ENCODE measurements at places on chromosomes 4 and X.

DNA sequence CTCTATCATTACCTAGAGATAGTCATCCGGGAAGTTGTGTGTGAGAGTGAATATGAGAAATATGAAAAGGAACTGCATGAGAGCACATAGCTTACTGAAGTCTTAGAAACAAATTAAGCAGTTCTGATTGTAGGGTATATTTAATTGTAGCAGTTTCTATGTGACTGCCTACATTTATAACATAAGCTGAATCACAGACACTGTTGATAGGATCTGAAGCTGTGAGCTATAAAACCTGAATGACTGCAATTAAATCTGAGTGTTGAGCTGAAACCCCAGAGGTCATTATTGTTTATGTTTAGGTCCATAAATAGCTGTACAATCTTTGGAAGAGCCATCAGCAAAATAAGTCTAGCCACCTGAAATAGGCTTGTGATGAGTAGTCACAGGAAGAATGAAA is 210.1 kb upstream of the CXCL13 start:
- no peak for DNase-seq

DNA sequence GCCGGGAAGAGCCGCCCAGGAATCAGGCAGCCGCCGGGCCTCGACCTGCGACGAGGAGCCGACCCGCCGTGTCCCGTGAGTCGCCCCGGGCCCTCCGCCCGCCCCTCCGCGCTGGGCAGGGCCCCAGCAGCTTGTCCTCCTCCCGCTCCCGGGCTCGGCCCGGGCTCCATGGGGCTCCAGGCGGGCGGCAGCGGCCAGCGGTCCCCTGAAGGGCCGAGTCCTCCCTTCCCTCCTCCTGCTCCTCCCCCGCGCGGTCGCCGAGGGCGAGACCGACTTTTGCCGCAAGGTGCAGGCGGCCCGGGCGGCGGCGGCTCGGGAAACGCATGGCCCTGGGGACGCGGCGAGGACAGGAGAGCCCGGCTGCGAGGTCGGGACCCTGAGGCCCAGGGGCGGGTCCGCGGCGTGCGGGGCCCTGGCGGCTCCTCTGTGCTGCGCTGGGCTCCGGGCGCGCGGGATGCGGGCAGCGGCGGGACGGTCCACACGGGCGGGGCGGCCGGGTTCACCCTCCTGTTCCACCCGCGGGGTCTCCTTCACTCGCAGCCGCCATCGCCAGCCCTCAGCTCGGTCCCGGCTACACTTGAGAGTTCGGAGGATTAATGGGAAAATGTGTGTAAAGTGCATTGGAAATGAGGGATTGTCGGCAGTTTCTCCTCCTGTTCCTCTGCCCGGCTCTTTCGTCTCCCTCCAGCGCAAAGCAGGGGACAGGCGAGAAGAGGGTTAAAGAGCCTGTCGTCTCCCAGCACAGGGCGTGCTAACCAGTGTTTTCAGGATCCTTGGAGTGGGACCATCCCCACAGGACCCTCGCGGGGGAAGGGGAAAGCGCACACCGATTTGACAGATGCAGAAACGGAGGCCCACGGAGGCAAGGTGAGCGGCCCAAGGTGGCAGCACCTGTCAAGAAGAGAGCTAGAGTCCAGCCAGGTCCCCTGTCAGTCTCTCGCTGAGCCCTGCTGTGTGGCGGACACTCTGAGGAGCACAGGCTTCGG is 16.6 kb upstream of the ZNF718 start:
- no peak for DNase-seq

- no peak for DNase-seq
These were observed 117.4 kb upstream of the NALF2 start for GRCh38 chrX:69386681-69387080.

DNA sequence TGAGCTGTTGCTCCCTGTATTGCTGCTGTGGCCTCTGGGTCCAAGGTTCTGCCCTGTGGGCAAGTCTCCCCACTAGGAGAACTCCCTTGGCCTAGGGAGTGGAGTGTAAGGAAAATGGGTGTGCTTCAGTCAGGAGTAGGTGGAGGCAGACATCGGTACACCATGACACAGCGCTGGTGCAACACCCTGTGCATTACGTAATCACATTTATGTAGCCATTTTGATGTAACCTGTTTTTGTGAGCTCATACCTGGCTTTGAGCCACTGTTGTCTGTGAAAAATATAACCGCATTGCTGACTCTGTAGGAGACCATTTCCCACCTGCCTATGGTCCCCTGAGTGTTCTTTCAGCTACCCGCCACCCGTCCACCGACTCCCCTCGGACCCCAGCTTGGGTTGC is 700.5 kb upstream of the AGA start:
- DNase-seq: no peak

DNA sequence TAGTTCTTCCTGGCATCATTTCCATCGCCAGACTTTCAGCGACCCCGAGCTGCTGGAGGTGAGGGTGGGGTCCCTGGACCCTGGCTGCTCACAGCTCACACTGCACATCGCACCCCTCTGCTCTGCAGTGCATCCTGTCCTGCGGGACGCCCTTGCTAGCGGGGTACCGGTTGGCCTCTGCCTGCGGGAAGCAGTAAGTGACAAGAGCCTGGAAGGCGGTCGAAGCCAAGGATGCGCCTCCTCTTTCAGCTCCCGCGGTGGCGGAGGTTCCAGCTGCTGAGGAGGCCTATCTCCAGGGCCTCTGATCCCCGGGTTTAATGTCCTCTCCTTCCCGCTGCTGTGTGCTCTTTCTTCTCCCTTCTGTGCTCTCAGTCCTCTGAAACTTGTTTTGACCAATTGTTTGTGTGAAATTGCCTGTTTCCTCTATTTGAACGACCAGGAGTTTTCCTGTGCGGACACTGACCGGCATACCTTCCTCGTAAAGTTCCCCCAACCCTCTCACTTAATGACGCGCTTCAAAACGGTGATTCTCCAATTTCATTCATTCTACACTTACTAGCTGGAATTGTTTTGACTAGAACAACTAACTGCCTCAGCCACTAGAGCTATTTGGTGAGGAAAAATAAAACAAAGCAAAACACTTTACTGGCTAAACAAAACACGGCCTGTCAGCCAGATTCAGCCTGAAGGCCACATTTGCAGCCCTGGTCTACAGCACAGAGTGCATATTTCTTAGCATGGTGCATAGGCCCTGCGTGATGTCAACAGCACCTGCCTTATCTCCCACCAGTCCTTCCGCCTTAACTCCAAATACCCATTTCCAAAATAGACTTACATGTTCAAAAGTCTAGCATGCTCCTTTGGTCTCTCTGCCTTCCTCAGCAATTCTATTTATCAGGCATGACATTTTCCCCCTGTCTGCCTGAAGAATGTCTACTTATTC is 28.0 kb downstream of the MGAT4D start:
- no peak for DNase-seq

DNA sequence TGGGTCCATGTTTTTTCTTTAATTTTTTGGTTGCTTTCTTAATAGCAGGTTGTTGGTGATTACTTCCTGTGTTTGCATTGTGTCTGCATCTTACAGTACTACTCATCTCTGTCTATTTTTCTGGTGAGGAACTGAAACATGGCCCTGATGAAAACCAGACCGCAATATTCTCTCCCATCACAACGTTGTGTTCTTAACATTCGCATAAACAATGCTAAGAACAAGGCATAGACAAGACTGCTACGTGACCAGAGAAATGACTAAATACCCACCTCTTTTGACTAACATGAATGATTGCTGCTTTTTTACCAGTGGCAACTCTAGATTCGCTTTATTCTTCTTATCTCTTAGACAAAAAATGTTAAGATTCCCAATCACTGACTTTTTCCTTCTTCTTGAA is 179.1 kb downstream of the GC start:
- no peak for DNase-seq

DNA sequence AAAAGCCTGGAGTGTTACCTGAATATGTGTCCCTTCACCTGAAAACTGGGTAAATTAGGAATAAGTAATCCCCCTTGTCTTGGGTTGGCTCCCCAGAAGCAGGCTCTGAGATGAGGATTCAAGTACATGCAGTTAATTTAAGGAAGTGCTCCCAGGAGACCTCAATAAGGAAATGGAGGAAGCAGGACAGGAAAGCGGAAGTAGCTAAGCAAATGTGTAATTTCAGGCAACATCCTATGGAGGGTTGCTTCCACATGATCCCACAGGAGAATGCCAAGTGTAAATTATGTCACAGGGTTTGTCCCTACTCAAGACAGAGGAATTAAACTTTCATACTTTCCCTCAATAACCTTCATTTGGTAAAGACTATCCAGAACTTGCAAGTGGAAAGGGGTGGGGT is 48.1 kb upstream of the ARHGEF6 start:
- no peak for DNase-seq

GRCh38 chrX:33211356-33212260 is at the start of gene DMD:
Gene DMD, minus strand, starts transcription at chrX:33211549. Its CDS starts 237 bp downstream, at chrX:33211312.
- DNase-seq: no peak

GRCh38 chr4:161321706-161322105 is 842.1 kb downstream of the FSTL5 start:
- DNase-seq: no peak

- DNase-seq: no peak
These were observed 131.8 kb upstream of the ENPEP start for GRCh38 chr4:110344165-110344564.

DNA sequence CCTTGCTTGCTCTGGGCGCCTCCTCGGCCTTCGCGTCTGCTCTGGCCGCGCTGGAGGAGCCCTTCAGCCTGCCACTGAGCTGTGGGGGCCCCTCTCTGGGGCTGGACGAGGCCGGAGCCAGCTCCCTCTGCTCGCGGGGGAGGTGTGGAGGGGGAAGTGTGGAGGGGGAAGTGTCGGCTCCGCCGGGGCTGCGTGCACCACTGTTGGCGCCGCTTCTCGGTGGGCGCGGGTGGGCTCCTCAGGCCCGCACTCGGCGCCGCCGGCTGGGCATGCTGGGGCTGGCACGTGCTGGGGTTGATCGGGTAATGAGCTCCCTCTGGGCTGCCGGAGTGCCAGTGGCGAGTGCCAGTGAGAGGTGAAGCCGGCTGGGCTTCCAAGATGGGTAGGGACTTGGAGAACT is 116.7 kb downstream of the CPXCR1 start:
- no peak for DNase-seq

DNA sequence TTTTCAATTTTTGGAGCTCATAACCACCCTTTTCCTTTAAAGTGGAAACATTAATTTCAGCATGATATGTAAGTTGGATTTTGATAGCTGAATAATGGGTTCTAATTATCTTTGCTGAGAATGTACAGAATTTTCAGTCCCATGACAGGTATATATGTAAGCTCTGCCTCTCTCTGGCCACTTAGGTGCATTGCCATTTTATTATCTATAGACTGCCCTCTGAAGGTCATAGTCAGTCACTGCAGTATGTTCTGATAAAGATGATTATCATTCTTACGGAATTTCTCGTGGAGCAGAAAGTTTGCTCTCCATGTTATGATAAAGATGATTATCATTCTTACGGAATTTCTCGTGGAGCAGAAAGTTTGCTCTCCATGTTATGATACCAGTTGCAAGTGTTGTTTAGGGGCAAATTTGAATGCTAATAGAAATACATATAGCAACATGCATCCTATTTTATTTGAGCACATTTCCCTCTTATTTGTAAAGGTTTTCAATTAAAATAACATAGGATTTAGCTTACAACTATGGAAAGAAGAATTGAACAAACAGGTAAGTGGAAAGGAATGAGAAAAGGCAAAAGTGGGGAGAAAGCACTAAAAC is 10.4 kb downstream of the AFP start:
- peak; percentile 20 for DNase-seq

DNA sequence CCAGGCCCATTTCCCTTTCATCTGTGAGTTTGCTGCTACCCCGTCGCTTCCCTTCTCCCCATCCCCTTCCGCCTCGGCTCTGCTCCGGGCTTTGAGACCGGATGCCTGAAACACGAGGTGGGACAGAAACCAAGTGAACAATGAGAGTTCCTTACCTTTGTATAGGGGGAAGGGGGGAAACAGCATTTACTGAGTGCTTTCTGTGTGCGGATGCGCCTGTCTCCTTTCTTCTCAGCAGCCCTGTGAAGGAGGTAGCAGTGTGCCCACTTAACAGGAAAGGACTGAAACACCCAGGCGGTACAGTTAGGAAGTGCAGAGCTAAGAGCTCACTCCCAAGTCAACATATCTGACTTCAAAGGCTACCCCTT is 43.2 kb upstream of the TMSB15B start:
- no peak for DNase-seq

DNA sequence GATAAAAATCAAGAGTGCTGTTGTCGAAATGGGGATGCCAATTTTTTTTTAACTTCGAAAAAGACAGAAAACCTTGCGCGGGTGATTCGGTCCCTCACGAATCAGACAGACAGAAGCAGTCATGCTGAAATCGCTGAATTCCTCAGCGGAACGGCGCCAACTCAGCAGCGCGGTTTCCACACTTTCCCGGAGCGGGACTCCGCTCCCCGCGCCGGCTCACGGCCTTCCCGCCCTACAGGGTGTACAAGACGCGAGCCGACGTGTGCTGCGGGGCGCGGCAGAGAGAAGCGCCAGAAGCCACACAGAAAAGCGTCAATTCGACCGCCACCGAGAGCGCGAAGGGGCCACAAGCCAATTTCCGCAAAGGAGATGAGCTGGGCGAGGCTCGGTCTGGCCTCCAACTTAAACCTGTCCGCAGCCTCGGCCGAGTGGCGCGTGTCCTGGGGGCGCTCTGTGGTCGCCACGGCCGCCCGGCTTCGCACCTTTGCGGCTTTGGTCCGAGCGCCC is 1.3 kb downstream of the NEXMIF start:
- peak; percentile 12 for DNase-seq

DNA sequence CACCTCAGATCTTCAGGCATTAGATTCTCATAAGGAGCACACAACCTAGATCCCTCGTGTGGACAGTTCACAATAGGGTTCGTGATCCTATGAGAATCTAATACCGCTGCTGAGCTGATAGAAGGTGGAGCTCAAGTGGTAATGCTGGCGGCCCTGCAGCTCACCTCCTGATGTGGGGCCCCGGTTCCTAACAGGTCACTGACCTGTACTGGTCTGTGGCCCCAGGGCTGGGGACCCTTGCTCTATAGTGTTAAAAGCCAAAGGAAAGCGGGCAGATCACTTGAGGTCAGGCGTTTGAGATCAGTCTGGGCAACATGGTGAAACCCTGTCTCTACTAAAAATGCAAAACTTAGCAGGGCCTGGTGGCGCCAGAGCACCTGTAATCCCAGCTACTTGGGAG is 1047.0 kb upstream of the FTHL17 start:
- DNase-seq: no peak

DNA sequence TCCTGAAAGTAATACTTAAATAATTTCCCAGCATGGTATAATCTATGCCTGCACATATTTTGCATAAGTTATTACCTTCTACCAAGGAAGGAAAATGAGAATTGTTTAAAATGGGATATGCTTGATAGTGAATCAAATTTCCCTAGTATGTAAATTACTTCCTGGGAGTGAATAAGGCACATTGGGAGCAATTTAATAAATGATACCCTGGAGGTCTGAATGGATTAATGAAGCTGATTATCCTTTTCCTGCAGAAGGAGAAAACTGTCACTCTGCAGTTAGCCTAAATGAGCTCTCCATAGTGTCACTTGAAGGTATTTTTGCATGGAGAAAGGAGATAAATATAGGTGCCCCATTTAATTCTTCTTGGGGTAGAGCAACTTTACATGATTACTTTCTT is 2212.0 kb downstream of the PCDH7 start:
- DNase-seq: no peak

DNA sequence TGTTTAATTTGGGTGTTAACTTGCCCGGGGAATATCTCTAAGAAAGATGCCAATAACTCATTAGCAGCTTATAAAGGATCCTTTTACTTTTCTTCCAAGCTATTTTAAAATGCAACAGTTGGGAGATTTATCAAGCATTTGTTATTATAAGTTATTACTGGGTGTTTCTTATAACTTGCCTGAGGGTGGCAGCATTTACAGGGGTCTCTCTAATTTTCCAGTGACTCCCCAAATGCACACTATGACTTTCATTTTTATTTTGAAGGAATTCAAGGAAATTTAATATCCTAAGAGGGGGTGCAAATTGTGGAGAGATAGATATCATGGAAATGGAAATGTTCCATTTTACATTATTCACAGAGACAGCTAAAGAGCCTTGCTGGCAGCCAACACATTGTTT is 138.0 kb downstream of the PDGFRA start:
- DNase-seq: no peak
